Metanephros (tissue), 2 donors: ENCODE measurements at places on chromosomes 7 and 10. TPM values are rescaled to one million over a fixed set of nuclear protein-coding genes. Genes with fewer than 3 reads are reported as not detected.

Gene ATG9B
- 0.70 TPM for total RNA-seq

Gene SPDYE16
- 0.53 TPM for total RNA-seq

Gene PNLIP
- 0.12 TPM for total RNA-seq

Gene PLEKHA1
- total RNA-seq: 69.7 TPM

Gene HOXA2
- 4.0 TPM for total RNA-seq

Gene PNLIPRP3
- total RNA-seq: not detected

Gene EN2
- not detected for total RNA-seq

Gene MOSPD3
- total RNA-seq: 15.4 TPM

Gene MYPN
- total RNA-seq: 20.4 TPM

Gene PRF1
- 2.0 TPM for total RNA-seq

Gene TMEM236
- total RNA-seq: 0.64 TPM

Gene ATOH7
- 1.5 TPM for total RNA-seq

Gene EVX1
- total RNA-seq: not detected

Gene HILPDA
- 61.0 TPM for total RNA-seq

Gene CUZD1
- total RNA-seq: 0.29 TPM

Gene CYP3A5
- 1.6 TPM for total RNA-seq

Gene SPDYE6
- not detected for total RNA-seq

Gene PCGF5
- total RNA-seq: 36.0 TPM

Gene PILRA
- 6.1 TPM for total RNA-seq

Gene TRIL
- 110 TPM for total RNA-seq

Gene CARD11
- 1.8 TPM for total RNA-seq

Gene CFAP58
- total RNA-seq: 0.35 TPM

Gene RBM20
- 5.4 TPM for total RNA-seq

Gene GPR26
- total RNA-seq: not detected

Gene GDF2
- not detected for total RNA-seq

Gene PFKP
- 44.7 TPM for total RNA-seq

Gene SEMA4G
- 8.5 TPM for total RNA-seq

Gene FKBP6
- total RNA-seq: not detected

Gene GBX1
- total RNA-seq: 0.64 TPM

Gene PNLIPRP1
- not detected for total RNA-seq

Gene ACTA2
- total RNA-seq: 220 TPM

Gene ACSM6
- total RNA-seq: 0.12 TPM

Gene GRM3
- 0.18 TPM for total RNA-seq

Gene HOXA9
- total RNA-seq: 61.6 TPM

Gene SLC18A2
- total RNA-seq: 2.0 TPM

Gene PRSS37
- total RNA-seq: not detected

Gene CALML5
- not detected for total RNA-seq

Gene C10orf62
- 2.3 TPM for total RNA-seq

Gene LIPJ
- total RNA-seq: 0.23 TPM

Gene ASNS
- 8.5 TPM for total RNA-seq

Gene HEPACAM2
- 2.7 TPM for total RNA-seq

Gene HMX3
- 0.82 TPM for total RNA-seq

Gene ASB15
- total RNA-seq: 4.4 TPM

Gene NUTM2D
- 5.0 TPM for total RNA-seq

Gene KIFBP
- 21.4 TPM for total RNA-seq

Gene TMEM270
- total RNA-seq: not detected

Gene NPC1L1
- 1.2 TPM for total RNA-seq

Gene DYNC1I1
- 2.3 TPM for total RNA-seq

Gene CYP26C1
- not detected for total RNA-seq

Gene EIF4EBP2
- 48.2 TPM for total RNA-seq
